ENCODE measurements at places on chromosomes 3 and 15.

DNA sequence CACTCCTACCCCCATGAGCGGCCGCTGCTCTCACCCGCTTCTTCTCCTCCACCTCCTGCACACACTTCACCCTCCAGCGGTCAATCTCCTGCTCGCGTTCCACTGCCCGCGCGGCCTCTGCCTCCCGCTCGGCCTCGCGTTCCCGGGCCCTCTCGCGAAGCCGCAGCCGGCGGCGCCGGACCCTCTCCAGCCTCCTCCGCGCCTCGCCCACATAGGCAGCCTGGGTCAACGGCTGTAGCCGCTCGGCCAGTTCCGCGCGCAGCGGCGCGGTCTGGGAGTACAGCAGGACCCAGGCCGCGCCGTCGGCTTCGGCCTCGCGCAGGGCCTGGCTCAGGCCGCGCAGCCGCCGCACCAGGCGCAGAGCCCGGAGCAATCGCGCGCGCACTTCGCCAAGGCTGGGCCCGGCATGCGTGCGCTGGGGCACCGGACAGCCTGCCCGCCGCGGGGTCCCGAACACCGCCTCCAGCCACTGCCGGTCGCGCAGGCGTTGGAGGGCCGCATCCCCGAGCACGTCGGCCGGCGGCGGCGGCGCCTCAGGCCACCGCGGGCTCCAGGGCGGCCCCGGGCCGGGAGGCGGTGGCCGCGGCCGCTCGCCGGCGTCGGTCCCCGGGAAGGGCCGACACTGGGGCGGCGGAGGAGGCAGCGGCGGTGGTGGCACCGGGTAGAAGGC, 595 bp downstream of the PDCD7 start:
- DNase-seq, result no peak

- DNase-seq, result no peak
These were observed 73.6 kb upstream of the ACAD9 start for GRCh38 chr3:128805772-128806171.

GRCh38 chr15:88719654-88720053, 80.8 kb downstream of the ISG20 start:
- no peak for DNase-seq

DNA sequence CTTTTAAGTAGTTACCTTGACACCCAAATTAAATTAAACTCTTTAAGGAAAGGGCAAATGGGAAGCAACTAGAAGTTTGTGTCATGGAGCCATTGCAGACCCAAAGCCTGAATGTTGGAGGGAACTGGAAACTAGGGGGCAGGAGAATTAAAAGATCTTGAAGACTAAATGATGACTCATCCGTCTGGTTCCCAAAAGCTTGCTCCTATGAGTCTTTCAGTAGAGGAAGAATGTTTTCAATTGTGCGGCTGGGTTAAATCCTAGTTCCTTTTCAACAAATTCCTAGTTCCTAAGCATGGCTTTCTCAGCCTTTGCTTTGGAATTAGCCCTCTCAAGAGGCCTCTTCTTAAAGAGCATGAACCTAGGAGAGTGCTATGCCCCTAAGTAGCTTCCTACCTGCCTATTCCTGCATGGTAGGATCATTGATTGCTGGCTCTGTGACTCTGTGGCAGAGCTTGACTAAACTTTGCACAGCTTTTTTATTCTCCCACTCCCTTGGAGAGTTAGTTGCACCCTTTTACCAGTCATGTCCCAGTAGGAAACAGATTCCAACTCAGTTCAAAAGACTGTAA, 17.7 kb downstream of the CLEC3B start:
- DNase-seq, result no peak
